Pancreas (tissue), 10 donors: ENCODE measurements at places on chromosomes 4 and X.

GRCh38 chr4:107801766-107802211, 22.9 kb upstream of the SGMS2 start:
- DNase-seq = no peak

DNA sequence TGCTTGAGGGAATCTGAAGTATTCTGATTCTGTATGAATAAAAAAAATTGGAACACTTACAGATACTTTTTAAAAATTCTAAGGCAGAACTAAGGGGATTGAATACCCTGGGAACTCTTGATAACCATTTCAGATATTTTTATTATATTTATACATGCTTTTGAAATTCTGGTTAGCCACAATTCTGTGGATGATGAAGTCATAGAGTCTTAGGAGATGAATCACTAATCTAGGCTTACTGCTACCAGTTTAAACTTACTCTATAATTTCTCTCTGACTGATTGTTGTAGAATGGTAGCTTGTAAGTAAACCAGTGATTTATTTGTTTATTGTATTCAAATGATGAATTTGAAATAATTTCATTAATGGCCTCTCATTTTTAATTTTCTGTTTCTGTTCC, 11.4 kb upstream of the SLAIN2 start:
- no peak for DNase-seq

DNA sequence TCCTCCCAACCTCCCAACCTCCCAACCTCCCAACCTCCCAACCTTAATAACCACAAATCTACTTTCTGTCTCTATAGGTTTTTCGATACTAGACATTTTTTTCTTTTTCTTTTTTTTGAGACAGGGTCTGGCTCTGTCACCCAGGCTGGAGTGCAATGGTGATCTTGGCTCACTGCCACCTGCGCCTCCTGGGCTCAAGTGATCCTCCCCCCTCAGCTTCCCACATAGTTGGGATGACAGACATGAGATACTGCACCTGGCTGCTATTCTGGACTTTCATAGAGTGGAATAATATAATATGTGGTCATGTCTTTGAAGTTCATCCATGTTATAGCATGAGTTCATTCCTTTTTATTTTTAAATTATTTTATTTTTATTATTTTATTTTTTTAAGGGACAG, 39.5 kb upstream of the ZFX start:
- DNase-seq = no peak

- no peak for DNase-seq
Measured at GRCh38 chrX:6041630-6042029, 187.0 kb downstream of the NLGN4X start.

DNA sequence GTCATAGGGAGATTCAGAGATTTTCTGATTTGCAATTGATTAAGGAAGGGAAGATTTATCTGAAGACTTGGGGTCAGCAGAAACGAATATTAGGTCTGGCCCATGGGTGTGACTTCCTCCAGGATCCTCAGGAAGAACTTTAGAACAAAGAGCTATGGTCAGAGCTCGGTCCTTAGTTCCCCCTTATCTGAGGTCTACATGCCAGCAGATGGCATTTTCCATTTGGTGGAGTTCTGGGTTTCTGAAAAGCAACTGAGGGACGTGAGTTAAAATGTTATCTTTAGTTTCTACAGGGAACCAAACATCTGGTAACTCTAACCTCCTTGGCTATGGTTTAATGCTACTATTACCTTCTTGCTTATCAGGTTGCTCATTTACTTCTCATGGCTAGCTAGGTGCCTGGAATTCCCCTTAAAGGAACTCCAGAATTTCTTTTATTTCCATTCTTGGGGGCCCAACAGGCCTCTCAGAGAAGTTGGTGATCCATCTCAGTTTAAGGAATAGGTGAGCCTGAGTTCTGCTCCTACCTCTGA, 40.7 kb downstream of the KLF3 start:
- DNase-seq = no peak

GRCh38 chr4:138828926-138829325, 186.7 kb upstream of the NOCT start:
- DNase-seq = no peak

DNA sequence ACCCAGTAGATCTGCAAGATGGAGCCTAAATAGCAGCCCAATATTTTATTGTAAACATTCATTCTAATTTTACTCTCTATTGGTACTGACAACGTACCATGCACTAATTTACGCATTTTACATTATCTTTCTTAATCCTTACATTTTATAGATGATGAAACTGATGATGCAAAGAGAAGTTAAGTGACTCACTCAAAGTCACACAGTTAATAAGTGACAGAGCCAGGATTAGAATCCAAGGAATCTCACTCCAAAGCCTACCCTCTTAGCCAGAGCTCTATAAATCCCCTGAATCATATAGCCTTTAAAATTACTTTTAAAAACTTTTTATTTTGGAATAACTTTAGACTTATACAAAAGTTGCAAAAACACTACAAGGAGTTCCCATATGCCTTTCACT, 37.6 kb downstream of the PHKA1 start:
- DNase-seq = no peak

DNA sequence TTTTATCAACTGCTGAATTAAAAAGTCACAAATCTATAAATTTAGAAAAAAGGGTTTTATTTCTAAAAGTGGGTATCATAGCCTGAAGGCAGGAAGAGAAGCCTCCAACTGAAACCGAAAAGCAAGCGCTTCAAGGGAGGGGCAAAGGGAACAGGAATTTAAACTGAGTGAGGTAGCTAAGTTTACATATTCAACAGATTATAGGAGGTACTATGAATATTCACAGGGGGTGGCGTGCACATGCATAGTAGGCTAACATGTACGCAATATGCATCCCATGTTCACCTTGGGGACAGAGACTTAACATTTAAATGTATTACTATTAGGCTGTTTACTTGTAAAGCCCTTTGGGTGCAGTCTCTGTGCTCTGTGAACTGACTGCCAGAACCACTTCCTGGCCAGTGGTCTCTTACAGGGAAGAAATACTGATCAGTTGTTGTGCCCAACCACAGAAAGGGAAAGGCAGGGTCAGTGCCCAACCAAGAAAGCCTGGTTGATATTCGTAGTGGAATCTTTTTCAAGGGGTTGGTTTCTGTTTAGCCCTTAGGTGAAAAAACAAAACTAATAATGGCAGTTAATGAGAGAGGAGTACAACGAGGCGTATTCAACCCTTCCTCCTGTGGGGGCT, 168.7 kb upstream of the GALNTL6 start:
- no peak for DNase-seq

DNA sequence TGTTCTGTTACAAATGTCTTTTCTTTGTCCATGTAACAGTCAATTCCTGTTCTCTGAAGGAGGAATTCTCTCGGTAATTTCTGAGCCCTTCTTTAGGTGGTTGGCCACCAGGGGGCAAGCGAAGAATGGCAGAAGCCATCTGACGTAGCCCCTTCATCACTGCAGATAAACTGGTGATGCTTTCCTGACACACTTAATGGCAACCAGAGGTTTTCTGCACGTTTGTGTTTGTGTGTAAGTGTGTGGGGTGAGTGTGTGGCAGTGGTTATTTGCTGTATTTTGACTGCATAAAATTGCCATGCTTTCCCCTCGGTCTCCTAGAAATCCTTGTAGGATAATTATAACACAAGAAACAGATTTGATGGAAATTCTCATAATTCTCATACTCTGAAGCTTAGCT, 64.8 kb upstream of the STOX2 start:
- peak; percentile 63 for DNase-seq

DNA sequence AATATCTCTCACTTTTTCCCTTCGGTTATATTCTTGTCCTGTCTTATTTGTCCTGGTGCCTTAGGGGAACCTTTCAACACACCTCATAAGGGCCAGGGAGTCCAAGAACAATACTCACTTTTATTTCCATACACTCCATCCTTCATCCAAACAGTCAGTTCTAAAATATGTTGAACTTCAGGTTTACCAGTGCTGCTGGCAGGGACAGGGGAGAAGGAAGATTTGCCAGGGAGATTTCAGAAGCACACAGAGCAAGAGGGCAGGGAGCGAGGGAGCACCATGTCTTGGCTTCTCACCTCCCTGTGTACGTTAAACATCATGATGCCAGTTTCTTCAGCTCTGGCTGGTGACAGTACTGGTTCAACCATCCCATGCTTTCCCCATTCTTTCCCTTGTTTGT, 631.1 kb upstream of the FAT1 start:
- no peak for DNase-seq

- DNase-seq = no peak
Measured at GRCh38 chrX:22139822-22140221, 107.7 kb downstream of the PHEX start.

DNA sequence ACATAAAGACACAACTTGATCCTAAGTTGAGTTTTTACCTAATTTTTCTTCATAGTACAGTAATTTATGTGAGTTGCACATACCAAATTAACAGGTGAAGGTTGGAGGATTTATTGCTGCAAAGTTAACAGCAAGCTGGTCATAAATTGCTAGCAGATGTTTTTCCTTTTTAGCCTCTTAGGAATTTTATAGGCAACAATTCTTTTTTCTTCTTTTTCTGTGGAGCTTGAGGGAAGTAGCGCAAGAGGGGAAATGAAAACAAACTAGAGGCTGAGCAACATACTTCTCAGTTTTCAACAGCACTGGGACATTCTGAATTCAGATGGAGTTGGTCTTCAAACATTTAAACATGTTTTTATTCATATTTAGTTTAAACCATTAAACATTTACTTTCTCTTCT, 63.7 kb upstream of the TLR2 start:
- DNase-seq = no peak

DNA sequence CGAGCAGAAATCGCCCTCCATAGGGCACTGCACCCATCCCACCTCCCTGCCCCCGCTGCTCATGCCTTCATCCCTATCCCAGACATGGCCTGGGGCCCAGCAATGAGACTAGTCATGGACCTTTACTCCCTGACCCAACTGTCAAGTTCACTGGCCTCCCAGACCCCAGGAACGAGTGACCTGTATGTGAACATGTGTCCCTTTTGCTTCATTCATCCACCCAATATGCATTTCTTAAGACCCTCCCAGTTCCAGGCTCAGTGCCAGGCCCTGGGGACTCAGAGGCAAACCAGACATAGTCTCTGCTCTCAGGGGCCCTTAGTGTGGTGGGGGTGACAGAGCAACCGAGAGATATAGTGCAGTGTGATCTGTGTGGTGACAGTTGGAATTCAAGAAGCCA, 67.0 kb downstream of the EFNB1 start:
- DNase-seq = no peak

DNA sequence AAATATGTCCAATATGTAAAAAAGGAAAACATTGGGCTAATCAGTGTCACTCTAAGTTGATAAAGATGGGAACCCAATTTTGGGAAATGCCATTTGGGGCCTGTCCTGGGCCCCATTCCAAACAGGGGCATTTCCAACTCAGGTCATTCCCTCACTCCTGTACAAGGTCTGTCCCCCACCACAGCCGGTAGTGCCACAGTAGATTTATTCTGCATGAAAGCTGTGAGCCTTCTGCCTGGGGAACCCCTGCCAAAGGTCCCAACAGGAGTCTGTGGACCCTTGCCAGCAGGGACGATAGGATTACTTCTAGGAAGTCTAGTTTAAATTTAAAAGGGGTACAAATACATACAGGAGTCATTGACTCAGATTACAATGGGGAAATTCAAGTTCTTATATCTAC, 317.6 kb upstream of the GNPDA2 start:
- no peak for DNase-seq

DNA sequence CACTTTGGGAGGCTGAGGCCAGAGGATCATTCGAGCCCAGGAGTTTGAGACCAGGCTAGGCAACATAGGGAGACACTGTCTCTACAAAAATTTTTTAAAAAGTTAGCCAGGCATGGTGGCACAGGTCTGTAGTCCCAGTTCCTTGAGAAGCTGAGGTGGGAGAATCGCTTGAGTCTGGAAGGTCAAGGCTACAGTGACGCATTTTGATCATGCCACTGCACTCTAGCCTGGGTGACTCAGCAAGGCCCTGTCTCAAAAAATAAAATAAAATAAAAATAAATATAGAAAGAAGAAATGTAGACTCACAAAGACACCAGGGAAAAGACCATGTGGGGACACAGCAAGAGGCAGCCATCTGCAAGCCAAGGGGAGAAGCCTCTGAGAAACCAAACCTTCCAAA, 42.3 kb upstream of the SLC7A3 start:
- DNase-seq = no peak

- no peak for DNase-seq
Measured at GRCh38 chr4:48546336-48546735, 56.3 kb downstream of the ZAR1 start.

GRCh38 chr4:53706422-53707032, 115.2 kb upstream of the LNX1 start:
- DNase-seq = no peak

GRCh38 chr4:165464813-165465381, 86.1 kb downstream of the CPE start:
- no peak for DNase-seq

DNA sequence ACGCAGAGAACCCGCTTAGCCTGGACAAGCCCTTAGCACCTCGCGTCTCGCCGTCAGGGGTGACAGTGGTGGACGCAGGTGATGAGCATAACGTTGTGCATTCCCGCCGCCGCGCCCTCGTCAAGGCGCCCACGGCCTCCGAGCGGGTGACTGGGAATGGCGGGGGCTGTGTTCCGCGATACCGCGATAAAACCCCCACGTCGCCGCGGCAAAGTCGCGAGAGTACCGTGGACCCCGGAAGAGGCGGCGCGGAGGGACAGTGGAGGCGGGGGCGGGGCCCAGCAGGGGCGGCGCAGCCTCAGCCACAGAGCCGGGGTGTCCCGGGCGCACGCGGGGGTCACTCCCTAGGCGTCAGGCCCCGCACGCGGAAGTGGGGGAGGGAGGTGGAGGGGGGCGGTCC, 53.8 kb downstream of the ZFYVE28 start:
- DNase-seq = peak; percentile 69

DNA sequence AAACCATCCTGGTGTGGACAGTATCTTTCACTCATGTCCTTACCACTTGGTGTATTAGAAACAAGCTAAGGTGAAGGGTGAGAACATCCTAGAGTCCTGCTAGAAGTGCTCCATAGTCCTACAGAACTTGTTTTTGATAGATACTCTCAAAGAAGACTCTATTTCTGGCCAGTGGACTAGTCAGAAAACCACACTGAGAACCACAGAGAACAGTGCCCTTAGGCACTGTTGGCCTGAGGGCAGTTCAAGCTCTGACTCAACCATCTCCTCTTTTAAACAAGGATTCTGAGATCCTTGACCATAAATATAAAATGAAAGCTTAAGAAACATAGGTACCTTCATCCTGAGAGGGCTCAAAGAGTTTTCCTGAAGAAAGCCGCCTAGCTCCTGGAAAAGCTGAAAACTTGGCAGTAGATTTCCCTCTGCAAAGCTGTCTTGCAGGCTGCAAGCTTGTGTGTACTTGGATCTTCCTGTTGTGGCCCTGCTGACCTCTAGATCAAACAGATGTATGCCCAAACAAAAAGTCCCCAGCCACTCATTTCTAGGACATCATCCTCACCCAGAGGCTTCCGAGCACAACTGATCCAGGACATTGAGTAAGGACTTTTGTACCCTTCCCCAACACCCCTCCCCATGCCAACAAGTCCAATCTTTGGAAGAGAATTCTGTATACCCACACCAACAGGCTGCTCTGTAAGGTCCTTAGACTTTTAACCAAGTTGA, 111.6 kb upstream of the CXCL13 start:
- no peak for DNase-seq

GRCh38 chr4:15982842-15983524, 20.0 kb upstream of the FGFBP2 start:
- DNase-seq = no peak

- DNase-seq = no peak
Measured at GRCh38 chrX:10524578-10524977, 95.8 kb downstream of the MID1 start.

- DNase-seq = no peak
Measured at GRCh38 chr4:182370491-182370890, 127.3 kb downstream of the TENM3 start.
